ENCODE measurements at places on chromosomes 7 and 10.

- no peak for DNase-seq
These were observed 81.9 kb upstream of the SMIM30 start for GRCh38 chr7:113200281-113200680.

DNA sequence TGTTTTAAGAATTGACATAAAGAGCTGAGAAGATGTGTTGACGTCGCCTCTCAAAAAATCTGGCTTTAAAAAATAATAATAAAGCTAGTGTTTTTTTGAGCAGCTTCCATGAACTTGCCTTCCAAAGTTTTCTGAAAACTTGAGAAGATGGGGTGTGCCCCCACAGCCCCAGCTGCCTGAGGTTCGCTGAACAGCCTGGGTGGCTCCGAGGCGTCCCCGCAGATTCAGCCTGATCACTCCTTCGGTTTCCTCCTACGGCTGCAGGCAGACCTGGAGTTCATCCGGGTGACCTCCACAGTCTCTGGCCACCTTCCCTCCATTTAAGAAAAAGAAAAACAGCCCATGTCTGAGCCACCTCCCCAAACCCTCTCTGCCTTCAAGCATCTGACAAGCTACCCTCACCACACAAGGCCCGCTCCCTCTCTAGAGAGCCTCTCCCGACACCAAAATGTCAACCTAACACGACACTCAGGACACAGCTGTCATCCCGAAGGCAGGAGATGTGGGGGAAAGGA is 177.8 kb downstream of the PTPRN2 start:
- DNase-seq = no peak

- no peak for DNase-seq
These were observed 84.5 kb downstream of the ADRA2A start for GRCh38 chr10:111161109-111161874.

DNA sequence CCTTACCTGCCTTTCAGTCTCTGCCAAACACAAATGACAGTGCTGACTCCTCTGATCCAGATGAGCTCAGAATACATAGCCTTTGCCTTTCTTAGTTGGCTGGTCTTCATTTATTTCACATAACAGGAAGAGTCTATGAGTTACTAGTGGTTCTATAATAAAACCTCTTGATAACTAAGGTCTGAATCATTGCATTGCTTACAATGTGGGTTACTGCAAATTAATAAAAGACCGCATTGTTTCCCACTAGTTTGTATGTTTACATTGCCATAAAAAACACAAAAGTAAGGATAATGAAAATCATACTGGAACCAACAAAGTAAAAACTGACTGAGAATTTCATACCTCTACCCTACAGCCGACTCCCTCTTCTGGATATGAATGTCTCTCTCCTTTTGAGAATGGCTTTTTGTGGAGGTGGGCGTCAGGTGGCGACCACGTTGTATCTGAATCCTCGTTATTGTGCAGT is 62.0 kb upstream of the AKR1E2 start:
- DNase-seq = no peak

DNA sequence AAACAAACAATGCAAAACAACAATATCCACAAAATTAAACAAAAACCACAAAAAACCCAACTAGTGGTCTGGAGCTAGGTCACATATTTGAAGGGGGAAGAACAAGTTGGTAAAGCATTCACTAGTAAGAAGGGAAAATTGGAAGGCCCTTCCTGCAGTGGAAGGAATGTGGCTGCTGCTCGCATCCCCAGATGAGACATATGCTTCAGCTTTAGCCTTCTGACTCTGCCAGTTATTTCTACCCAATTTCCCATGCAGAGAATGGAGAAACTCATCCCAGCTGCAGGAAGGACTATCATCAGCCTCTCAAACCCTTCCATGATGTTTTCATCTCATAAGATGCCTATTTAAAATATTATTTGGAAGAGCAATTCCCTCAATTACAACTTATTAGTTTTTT is 176.6 kb downstream of the BMPER start:
- no peak for DNase-seq

DNA sequence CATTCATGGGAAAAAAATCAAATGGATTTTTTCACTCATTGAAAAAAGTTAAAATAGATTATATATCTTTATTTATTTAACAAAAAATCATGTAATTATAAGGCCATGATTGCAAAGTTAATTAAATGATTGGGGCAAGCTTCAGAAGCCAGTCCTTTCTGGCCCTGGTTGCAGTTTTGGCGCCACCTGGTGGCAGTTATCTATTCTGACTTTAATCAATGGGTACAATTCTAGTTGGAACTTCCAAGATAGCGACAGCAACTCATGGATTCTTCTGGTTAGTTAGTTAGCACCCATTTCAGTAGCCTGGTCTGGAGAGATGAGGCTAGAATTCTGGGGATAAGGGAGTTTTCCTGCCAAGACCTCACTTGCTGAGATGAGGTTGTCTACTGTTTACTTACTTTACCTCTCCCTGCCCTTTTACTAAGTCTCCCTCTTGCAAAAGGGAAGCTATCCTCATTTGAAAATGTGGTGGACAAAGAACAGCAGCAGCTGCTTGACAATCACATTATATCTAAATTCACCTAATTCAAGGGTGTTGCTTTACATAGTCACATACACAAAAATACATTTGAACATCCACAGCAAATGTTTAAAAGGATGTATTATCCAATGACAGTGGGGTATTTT is 42.3 kb downstream of the NOC3L start:
- peak; percentile 86 for DNase-seq

- DNase-seq = no peak
These were observed 56.6 kb downstream of the TMEM209 start for GRCh38 chr7:130148561-130148960.

- DNase-seq = no peak
These were observed 335.1 kb upstream of the SEMA3A start for GRCh38 chr7:84529480-84530205.

DNA sequence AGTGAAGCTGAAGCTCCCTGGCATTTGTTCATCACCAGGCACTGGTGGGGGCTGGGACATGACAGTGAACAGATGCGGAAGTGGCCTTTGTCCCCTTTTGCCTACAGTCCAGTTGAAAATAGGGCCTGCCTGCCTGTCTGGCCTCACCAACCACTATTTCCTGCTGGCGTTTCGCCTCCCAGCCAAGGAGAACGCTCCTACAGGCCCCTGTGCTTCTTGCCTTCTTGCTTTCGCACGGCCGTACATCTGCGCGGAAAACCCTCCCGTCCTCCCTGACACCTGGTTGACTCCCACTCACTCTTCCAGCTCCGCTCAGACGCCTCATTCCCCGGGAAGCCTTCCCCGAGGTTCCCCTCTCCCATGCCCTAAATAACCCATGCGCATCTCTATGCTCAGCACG is 317.3 kb downstream of the PRPF18 start:
- no peak for DNase-seq

DNA sequence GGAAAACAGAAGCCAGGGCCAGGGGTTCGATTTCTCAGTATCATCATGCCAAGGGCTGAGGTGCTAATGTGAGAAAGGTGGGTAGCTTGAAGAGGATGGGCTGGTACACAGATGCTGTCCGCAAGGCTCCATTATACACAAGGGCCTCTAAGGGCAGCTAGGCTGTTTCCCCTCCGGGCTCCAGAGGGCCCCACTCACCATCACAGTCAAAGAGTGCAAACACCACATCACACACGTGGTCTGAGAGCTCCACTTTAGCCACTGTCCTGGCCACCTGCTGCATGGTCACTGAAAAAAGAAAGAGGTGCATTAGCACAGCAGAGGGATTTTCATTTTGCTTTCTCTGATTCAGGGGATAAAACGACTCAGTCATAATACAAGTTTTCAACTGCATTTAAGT is 20.9 kb upstream of the DNAJB12 start:
- peak; percentile 63 for DNase-seq

- no peak for DNase-seq
These were observed 141.0 kb downstream of the C1GALT1 start for GRCh38 chr7:7323352-7323751.

GRCh38 chr10:89414879-89415821 is 782 bp downstream of the IFIT5 start:
- peak; percentile 81 for DNase-seq

GRCh38 chr7:27895551-27895950 is 155.6 kb downstream of the TAX1BP1 start:
- DNase-seq = peak; percentile 1

DNA sequence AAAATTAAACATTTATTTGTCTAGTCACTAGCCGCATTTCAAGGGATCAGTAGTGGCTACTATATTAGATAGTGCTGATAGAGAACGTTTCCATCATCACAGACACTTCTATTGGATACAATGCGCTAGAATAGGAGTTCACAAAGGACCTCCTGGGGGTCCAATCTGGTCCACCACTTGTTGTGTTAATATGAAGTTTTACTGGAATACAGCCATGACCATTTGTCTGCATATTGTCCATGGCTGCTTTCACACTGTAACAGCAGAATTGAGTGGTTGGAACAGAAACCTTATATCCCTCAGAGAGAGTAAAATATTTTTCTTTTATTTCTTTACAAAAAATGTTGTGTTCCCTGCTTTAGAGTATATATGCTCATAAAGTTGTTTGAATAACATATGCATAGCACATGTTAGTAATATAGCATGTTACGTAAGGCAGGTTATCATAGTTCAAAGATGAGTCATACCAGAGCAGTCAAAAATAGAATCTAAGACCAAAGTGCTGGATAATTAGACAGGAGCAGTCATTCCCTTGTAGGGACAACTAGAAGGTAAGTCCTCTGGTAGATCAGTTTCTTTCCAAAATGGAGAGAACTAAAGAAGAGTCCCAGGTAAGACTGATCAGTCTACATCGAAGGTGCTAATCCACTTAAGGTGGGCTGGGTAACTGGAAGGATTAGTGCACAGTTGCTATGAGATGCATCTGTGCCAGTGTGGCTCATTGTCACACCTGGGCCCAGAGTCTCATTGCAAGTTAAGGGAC is 14.9 kb downstream of the BZW2 start:
- peak; percentile 61 for DNase-seq

DNA sequence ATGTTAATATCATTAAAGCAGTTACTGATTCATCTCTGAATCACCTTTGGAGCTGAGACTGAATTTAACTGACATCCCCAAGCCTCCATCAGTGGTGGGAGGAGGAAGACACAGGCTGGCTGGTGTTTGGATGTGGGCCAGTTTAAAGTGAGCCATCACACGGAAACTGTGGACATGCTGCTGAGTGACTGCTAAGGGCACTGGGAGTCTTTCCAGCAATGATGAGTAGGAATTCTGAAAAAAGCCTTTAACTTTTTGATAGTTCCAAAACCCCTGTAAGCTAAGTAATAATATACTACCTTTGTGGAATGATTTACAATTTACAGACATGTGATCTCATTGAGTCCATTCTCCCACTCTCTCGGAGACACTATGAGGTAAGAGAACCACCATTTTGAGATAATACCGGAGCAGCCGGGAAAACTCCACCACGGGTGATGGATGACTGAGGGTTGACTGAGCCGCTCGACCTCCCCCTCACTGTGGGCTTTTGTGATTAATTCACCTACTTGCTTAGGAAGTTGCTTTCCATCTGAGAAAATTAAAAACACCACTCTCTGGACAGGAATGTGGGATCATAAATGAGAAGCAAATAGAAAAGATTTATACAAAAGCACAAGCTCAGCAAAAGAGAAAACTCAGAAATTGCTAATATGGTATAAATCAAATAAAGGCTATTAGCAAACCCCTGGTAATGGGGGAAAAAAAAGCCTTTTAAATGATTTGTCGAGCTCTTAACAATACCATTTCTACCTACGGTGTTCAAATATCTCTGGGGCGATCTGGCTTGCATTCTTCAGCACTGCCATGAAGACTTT is 194.8 kb downstream of the FANK1 start:
- no peak for DNase-seq

- DNase-seq = no peak
These were observed 282.1 kb upstream of the PPP2R2D start for GRCh38 chr10:131618587-131619267.

- DNase-seq = no peak
These were observed 21.7 kb downstream of the ST8SIA6 start for GRCh38 chr10:17432723-17433122.

DNA sequence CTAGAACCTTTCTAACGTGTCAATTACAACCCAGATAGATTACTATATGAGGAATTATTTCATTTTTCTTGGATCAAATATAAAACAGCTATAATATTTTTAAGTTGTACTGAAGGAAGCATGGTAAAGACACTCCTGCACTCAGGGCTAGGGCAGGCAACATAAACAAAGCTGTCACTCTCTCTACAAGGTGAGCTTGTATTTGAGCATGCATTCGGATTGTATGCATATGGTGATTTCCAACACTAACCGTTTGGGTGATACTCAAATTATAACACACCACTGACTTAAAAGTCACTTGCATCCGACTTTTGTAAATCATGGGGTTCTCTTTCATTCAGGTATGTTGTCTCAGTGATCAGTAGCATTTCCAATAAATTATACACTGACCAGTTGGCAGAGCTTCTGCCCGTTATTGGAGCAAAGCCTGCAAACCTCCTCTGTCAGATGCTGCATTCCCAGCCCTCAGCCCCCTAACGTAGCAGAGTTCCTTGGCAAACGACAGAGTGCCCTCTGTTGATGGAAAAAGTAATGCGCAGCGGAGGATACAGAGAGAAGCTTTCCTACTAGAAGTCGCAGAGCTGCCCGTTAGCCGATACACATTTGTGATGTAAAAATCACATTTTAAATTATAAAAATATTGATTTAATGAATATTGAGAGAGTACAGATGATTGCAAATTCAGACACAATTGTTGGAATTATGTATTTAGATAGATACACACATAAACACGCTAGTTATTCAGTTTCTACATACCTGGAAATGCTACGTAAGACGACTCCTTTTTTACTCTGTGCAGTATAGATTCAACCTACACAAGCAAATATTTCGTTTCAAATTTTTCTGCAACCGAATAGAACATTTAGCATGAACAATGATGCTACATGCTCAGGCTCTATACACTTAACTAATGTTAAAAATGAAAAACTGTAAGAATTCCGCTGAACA is 173.9 kb upstream of the SP4 start:
- peak; percentile 65 for DNase-seq

- no peak for DNase-seq
These were observed 14.5 kb upstream of the GGCT start for GRCh38 chr7:30519122-30519521.

DNA sequence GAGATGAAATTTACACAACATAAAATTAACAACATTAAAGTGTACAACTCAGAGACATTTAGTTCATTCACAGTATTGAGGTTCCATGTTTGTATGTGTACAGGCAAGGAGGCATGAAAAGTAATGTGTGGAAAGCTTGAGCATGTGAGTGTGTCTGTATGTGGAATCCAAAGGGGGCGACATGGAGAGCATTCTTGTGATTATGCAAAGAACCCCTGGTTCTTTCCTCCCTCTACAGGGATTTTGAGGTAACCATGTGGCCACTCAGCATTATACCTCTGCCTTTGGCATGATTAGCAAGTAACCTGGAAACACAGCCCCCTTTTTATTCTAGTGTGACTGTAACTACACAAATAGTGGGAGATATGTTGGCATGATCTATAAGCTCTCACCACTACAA is 21.0 kb downstream of the OR2F1 start:
- peak; percentile 23 for DNase-seq

- DNase-seq = no peak
These were observed 122.5 kb upstream of the SAMD8 start for GRCh38 chr10:74988832-74989561.

- DNase-seq = peak; percentile 59
These were observed 5.0 kb downstream of the ZRANB1 start for GRCh38 chr10:124946945-124947344.

GRCh38 chr7:45347804-45348203 is 190.2 kb downstream of the RAMP3 start:
- peak; percentile 70 for DNase-seq

All from OCI-M1 (cell line).